AG08395 (cell line): ENCODE measurements at places on chromosomes 1 and 21.

- DNase-seq: no peak
These were observed 52.2 kb upstream of the ARTN start for GRCh38 chr1:43881415-43881814.

DNA sequence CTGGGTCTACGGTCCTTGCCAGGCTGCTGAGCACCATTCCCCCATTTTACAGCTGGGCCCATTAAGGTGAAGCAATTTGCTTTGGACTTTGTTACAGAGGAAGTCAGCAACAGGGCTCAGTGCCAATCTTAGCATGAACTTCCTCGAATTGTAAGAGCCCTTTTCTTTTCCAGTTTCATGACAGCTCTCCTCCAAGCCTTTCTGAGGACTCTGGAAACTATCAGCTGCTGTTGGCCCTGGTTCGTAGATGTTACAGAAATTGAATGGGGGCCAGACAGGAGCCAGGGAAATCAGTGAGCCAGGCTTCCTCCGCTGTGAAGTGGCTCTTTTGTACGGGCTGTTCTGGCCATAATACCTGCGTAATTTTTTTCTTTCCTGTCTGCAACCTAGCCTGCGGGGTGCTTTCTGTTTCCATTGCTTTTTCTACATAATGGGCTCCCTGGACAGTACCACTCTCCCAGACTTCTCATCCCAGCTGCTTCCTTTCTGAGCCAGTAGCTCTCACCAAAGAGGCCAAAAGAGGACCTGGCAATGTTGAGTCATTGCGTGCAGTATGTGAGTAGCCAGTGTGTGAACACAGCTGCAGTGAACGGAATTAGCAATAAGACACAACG, 386.3 kb downstream of the DISC1 start:
- DNase-seq: peak; percentile 81

- DNase-seq: no peak
These were observed 139.0 kb downstream of the DPYD start for GRCh38 chr1:97781762-97782337.

DNA sequence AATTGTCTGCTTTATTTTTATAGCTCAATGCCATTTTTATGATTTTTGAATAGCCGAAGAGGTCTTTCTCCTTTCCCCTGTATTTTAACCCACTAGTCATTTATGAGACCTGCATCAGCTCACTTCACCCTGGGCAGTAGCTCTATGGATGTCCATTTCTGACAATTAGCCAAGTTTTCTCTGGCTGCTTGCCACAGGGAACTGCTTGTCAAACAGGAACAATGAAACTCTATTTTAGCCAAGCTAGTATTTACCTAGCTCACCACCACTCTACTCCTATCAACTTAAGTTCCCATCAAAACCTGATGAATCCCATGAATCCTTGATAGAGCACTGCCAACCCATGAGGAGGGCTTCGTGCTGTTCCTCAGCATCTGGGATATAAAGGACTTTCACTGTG, 406.7 kb downstream of the RWDD3 start:
- no peak for DNase-seq

DNA sequence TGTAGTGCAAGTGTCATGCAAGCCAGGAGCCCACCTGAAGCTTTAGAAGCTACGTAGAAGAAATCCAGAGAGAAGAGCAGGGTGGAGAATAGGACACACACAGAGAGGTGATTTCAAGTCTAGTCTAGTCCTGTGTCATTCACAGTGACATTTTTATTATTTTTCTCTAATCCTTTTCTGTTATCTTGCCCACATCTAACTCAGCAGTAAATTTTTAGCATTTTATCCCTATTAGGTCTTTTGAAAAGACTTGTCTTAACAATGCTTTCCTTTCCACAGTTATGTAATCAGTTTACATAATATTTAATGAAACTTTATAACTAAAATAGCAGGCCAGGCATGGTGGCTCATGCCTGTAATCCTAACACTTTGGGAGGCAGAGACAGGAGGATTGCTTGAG, 198.6 kb downstream of the ADGRL2 start:
- DNase-seq: no peak

DNA sequence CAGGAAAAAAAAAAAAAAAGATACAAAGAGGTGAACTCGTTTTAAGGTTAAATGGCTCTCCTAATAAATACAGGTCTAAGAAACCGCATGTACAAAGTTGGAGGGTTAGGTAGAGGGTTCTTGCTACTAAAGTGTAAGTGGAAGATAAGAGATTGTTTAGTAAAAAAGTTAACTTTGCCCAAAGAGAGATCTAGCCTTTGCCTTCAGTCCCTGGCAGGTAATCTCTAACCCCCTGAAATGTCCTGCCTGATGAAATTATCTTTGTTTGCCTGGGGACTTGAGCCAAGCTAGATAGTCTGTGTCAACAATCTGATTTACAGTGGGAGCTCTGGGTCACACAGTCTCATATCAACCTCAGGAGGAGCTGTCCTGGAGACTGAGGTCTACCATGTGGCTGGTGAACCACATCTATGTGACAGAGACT, 57.6 kb downstream of the TRIM33 start:
- no peak for DNase-seq
